M059J (cell line): ENCODE measurements at places on chromosomes 12 and 14. TPM values are rescaled to one million over a fixed set of nuclear protein-coding genes. Genes with fewer than 3 reads are reported as not detected.
A peak's percentile ranks its signal among the peaks of the same experiment; 100 is the strongest.

- DNase-seq, result no peak
Measured at GRCh38 chr14:64958743-64959142, 13.4 kb downstream of the RAB15 start.

GRCh38 chr14:92737206-92737605, 11.2 kb downstream of the LGMN start:
- DNase-seq, result no peak

The SLCO1B1 gene
- total RNA-seq, result 0.12 and 0.27 TPM in 2 replicates

DNA sequence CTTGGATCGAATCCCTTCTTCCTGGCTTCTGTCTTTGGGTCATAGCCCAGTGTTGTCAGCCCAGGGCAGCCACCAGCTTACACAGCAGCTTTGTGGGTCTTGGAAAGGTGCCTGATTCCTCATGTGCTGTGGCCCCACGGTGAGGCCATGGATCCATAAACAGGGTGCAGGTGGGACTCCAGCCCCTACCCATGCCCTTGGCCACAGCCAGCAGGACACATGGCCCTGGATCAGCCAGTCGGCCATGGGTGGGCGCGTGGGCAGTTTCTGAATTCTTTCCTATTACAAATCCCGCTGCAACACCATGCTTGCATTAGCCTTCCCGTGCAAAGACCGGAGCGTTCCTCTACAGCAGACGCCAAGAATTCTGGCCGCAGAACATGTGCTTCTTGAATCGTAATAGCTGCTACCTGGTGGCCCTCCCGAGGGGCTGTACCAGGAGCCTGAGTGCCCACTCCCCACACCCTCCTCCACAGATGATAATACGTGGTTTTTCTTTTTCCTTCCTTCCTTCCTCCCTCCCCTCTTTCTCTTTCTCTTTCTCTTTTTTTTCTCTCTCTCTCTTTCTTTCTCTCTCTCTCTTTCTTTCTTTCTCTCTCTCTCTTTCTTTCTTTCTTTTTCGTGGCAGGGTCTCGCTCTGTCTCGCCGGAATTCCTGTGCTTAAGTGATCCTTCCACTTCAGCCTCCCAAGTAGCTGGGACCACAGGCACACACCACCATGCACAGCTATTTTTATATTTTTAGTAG, 2.9 kb upstream of the MMP17 start:
- DNase-seq, result peak; percentile 68

- DNase-seq, result peak; percentile 35
Measured at GRCh38 chr12:54417712-54418440, 1.2 kb downstream of the ITGA5 start.

The PTPRQ gene
- 0.22 and 0.27 TPM in 2 replicates for total RNA-seq

The AREL1 gene
- 20.3 and 25.8 TPM in 2 replicates for total RNA-seq

The YBX3 gene
- 44.7 and 46.6 TPM in 2 replicates for total RNA-seq

The TBX5 gene
- total RNA-seq, result not detected in 2 replicates

GRCh38 chr12:115096588-115097397, 412.8 kb upstream of the TBX3 start:
- peak; percentile 77 for DNase-seq

GRCh38 chr14:96351986-96352385, 11.2 kb downstream of the ATG2B start:
- DNase-seq, result peak; percentile 26

The EML5 gene
- 0.64 and 0.96 TPM in 2 replicates for total RNA-seq

The PTPN6 gene
- total RNA-seq, result 0.39 and 0.98 TPM in 2 replicates

DNA sequence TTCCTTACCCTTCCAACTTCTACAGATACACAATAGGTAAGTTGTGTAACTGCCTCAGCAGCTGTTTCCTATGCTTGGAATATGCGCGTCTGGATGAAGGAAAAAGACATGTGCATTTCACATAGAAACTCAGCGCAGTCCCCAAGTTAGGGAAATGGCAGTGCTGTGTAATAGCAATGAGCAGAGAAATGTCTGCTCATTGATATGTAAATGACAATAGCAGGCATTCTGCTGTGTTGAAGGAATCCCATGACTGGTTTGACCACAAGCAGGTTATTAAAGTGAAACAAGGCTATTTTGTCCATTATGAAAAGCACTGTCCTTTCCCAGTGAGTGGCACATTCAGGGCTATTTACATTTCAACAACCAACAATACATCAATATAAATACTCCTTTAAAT, 106.6 kb downstream of the BTG1 start:
- DNase-seq, result peak; percentile 20

GRCh38 chr12:65868133-65868705, 43.9 kb downstream of the HMGA2 start:
- peak; percentile 69 for DNase-seq

The SLC6A15 gene
- total RNA-seq, result 0.27 TPM in 1 of 2 replicates, not detected in the other

- DNase-seq, result peak; percentile 43
Measured at GRCh38 chr14:66645716-66646115, 137.8 kb downstream of the GPHN start.

DNA sequence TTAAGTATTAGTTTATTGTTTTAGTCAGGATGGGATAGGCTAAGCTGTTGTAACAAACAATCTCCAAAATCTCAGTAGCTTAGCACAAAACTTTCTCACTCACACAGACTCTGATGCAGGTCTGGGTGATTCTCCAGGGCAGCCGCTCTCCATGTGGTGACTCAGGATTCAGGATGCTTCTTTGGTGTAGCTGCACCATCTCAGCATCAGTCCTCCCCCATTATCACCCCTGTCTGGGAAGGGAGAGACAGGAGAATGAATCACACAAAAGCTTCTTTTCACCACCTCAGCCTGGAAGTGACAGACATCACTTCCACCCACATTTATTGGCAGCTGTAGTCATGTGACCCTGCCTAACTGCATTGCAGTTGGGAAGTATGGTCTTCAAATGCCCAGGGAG, 142.3 kb downstream of the DICER1 start:
- peak; percentile 1 for DNase-seq

DNA sequence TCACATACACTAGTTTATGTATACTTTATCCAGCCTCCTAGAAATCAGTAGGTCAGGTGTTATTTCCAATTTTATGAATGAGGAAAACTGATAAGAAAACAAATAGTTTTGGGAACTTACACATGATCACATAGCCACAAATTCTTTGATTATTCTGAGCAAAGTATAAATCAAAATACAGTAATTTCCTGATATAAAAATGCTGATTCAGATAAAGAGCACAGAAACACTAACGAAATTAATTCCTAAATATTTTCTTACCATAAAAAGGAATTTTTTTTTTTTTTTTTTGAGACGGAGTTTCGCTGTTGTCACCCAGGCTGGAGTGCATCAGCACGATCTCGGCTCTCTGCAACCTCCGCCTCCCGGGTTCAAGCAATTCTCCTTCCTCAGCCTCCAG, 275.4 kb downstream of the SOX5 start:
- DNase-seq, result no peak

DNA sequence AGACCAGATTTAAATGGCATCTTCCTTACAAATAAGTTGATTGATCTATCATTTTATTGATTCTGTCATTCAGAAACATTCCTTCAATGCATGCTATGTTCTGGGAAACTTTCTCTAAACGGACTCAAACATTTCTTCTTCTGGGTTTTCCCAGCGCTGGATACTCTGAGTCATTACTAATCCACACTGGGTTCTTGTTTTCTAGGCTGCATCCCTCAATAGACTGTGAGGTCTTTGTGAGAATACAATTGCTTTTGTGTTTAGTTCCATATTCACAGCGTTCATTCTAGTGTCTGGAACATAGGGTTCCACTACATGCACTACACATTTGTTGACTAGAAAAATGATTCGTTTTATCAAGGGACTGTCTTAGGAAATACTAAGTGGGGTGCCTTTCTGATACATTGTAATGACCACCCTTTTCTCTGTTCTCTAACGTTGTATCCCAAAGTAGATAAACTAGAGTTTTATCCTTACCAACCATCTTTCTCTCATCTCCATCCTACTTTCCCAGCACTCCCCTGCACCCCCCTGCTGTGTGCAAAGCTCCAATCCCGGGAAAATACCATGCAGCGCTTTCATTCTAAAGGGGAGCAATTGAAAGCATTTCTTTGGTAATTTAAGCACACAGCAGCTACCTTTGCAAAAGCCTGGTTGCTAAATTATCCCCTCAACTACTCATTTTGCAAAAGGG, 878.7 kb downstream of the DIO2 start:
- no peak for DNase-seq

The CLEC4A gene
- 0.96 TPM in 1 of 2 replicates, not detected in the other for total RNA-seq

The SOAT2 gene
- total RNA-seq, result 0.22 TPM in 1 of 2 replicates, not detected in the other

- no peak for DNase-seq
Measured at GRCh38 chr14:56147986-56148901, 30.0 kb downstream of the PELI2 start.
